ENCODE measurements at places on chromosomes 16 and 17. TPM values are rescaled to one million over a fixed set of nuclear protein-coding genes. Genes with fewer than 3 reads are reported as not detected.

The PRPSAP2 gene
- total RNA-seq, result 47.4 TPM

The SCGB1C2 gene
- total RNA-seq, result not detected

- H3K4me3 ChIP-seq, result no peak overlapping the region
- no peaks in the 10 kb centered on the region for H3K27me3 ChIP-seq
- no peaks in the 10 kb centered on the region for H3K4me1 ChIP-seq
- H3K36me3 ChIP-seq, result no peaks in the 10 kb centered on the region
Observed at GRCh38 chr17:75459590-75460267, 3.3 kb downstream of the TMEM94 start.

- no peak overlapping the region for H3K4me3 ChIP-seq
- no peaks in the 10 kb centered on the region for H3K27me3 ChIP-seq
- no peaks in the 10 kb centered on the region for H3K4me1 ChIP-seq
- H3K36me3 ChIP-seq, result no peaks in the 10 kb centered on the region
- H3K27ac ChIP-seq, result no peak overlapping the region
Observed at GRCh38 chr16:22888791-22889190, 74.8 kb downstream of the HS3ST2 start.

DNA sequence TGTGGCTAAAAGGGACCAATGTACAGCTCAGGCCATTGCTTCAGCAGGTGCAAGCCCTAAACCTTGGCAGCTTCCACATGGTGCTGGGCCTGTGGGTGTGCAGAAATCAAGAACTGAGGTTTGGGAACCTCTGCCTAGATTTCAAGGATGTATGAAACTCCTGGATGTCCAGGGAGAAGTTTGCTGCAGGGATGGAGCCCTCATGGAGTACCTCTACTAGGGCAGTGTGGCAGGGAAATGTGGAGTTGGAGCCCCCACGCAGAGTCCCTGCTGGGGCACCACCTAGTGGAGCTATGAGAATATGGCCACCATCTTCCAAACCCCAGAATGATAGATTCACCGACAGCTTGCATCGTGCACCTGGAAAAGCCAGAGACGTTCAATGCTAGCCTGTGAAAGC lies 13.0 kb downstream of the EFCAB5 start:
- no peaks in the 10 kb centered on the region for H3K27me3 ChIP-seq
- no peaks in the 10 kb centered on the region for H3K36me3 ChIP-seq

Data from fibroblast of lung (primary cell).